ENCODE measurements at places on chromosomes 1 and 21.

DNA sequence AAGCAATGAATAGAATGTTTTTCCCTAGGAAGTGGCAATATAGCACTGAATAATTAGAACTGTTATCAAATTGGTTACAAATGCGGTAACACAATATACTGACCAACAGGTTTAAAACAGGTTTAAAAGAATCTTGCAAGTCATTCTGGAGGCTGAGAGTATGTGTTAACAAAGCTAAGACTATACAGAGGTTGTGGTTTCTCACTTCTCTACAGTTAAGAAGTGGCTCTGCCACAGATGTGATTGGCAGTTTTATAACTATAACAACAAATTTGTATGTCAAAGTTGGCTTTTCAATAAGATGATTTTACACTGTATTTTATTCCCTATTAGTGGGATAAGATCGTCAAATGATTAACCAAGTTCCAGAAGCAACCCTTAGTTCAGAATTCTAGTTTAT lies 7.1 kb downstream of the ANGEL2 start:
- no peak for DNase-seq

DNA sequence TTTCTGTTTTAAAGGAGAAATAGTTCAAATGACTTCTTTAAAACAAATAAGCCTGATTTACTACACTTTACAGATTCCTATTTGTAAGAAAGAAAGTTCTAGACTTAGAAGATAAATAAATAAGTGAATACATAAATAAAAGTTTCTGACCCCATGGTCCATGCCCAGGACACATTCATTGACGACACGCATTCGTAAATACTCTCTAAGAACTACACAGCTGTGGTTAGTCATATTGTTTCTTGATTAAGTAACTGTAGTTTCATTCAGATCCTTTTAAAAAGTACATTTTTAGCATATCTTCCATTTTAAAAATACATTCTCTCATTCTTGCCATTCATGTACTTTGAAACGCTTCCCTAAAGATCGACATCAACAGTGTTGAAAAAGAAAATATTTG lies 497.4 kb downstream of the SETD4 start:
- DNase-seq = no peak

GRCh38 chr1:111234258-111234657 lies 6.7 kb downstream of the CHI3L2 start:
- no peak for DNase-seq

DNA sequence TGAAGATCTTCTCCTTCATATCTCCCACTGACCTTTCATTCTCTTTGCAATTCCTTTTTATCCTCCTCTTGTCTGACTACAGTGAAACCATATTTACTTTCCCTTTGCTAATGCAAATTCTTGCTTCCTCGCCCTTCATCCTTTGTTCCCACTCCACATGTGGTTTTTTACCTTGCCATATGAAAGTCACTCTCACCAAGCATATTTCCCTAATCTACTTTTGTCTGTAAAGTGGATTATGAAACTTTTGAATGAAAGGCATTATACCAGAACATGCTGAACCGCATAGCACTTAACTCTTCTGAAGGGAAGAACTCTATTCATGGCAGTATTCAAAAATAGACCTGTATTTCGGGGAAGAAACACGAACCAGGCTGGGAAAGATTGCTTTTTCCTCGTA lies 8.0 kb upstream of the TMPRSS15 start:
- DNase-seq = no peak

- DNase-seq = no peak
Observed at GRCh38 chr1:224338150-224338838, 8.3 kb upstream of the NVL start.

Data from stimulated activated CD8-positive, alpha-beta memory T cell treated with anti-CD3 and anti-CD28 coated beads, Interleukin-7, amount 100 ng/mL, for 1 hour (primary cell).